ENCODE measurements at places on chromosomes 6 and 20.

GRCh38 chr6:30169658-30170614 lies 6.6 kb downstream of the TRIM15 start:
- DNase-seq: peak; percentile 39

- peak; percentile 27 for DNase-seq
These were observed 63.6 kb downstream of the HUS1B start for GRCh38 chr6:593139-593906.

- DNase-seq: no peak
These were observed 261.0 kb downstream of the ARHGAP18 start for GRCh38 chr6:129448965-129449364.

DNA sequence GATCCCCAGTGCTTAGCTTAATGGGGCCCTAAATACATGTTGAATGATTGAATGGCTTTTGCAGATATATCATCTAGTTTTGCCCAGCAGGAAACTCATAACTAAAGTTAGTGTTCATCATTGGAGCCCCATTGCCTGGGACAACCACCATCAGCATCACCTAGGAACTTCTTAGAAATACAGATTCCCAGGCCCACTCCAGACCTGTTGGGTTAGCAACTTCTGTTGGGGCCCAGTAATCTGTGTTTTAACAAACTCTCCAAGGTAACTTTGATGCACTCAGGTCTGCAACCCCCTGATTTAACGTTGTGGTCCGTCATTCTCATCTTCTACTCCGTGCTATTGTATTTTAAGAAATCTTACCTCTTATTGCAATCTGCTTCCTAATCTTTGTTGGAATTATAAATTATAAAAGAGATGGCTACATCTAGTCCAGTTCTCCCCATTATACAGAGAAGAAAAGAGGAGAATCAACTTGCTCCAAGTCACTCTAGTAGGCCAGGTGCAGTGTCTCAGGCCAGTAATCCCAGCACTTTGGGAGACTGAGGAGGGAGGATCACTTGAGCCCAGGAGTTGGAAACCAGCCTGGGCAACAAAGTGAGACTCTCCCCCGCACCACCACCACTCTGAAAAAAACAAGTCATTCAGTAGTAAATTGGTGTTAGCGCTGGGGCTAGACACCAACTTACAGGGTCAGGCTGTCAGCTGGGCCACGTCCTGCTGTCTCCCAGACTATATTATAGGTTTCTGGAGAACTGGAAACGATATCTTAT lies 13.7 kb downstream of the FOXP4 start:
- no peak for DNase-seq

GRCh38 chr20:61659994-61660346 lies 405.7 kb downstream of the TAF4 start:
- DNase-seq: no peak

DNA sequence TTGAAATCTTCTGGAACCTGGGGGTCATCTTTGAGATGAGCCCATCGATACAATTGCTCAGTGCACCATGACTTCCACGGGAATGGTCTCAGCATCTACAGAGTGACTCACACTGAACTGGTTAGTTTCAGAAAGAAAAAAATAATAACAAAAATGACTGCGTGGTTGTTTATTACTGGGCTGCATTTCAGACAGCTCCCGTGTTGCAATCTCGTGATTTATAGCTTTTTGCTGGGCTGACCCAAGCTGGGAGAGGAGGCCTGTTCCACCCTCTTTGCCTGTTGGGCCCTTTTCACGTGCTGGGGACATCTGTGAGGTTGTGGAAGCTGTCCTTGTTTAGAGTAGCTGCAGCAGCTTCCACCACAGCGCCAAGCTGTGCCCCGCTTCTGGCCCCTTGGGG lies 225.5 kb downstream of the BMP7 start:
- no peak for DNase-seq

- DNase-seq: no peak
These were observed 62.4 kb downstream of the PRSS35 start for GRCh38 chr6:83574783-83575182.

GRCh38 chr6:170025935-170026750 lies 264.7 kb downstream of the DLL1 start:
- DNase-seq: no peak

- DNase-seq: no peak
These were observed 87.1 kb upstream of the SULF2 start for GRCh38 chr20:47872341-47872740.

DNA sequence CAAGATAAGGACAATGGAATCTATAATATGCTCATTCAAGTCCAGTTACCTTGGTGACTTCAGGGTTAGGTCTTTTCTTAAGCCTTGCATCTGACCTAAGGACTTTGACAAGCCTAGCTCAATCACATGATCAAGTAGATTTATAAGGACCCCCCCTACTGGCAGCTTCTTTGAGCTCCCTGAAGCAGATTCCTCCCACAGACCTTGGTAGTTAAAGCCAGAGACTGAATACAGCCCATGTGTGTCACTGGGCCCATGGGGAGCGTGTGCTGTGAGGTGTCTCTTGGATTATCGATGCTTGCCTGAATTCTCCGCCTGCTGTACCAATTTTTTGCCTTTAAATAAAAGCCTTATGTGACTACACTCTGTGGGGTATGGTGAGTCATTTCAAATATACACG lies 372.7 kb upstream of the RGS17 start:
- DNase-seq: no peak

DNA sequence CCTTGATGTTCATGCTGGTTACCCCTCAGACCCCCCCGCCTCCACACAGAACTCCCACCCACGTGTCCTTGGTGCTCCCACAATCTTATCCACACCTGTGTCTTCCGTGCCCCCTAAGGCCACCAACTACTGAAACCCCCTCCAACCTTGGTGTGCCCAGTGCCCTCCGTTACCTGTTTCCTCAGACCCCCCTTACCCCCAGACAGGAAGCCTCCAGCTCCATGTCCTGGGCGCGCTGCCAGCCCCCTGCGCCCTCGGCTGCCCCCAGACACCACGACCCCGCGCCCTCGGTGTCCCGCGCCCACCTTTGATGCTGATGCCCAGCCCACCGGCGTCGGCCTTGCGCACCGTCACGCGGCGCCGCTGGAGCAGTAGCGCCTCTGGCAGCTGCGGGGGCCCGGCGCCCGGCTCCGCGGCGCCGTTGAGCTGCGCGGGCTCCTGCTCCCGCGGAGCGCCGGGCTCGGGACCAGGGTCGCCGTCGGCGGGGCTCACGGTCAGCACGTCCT lies 504 bp downstream of the SNTA1 start:
- DNase-seq: no peak

- DNase-seq: peak; percentile 88
These were observed 38.4 kb downstream of the ZMYND8 start for GRCh38 chr20:47318027-47318585.

DNA sequence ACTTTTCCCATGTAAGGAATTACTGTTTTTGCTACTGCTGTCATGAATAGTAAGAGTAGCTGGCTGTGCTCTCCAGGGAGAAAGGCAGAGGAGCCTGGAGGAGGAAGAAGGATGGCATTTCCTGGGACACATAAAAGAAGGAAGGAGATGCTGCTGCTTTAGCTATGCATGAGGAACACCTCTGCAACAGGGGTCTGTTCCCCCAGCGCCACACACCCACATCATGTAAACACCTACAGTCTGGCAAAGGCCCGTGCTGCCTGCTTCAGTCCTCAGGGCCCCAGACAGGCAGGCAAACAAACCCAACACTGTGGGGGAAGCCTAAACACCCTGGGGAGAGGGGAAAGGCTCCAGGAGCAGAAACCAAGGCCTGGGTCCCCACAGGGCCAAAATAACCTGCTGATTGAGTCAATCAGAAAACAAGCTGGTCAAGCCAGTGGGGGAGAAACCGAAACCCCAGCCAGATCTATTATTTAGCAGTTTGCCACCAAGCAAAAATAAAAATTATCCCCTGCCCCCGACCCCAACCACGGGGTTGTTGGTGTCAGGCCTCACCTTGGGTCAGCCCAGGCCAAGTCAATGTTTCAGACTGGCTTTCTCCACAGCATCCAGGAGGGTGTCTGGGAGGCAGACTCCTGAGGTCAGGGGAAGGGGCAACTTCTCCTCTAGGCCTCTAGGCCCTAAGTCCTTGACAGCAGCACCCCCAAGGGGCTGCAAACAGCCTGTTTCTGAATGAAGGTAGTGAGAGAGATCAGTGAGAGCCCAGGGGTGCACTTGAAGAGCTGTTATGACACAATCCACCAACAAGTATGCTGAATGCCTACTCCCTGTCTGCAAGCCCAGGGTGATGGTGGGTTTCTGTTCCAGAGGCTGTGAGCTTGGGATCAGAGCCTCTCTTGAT lies 34.6 kb upstream of the SCUBE3 start:
- no peak for DNase-seq

GRCh38 chr6:168292826-168293225 lies 26.8 kb downstream of the DACT2 start:
- DNase-seq: no peak

Measured in inflammatory macrophage treated with lipopolysaccharide for 1 hour (primary cell).